Bone marrow (tissue), 2 donors: ENCODE measurements at places on chromosomes 12 and 14.

GRCh38 chr12:86660488-86661147, 404.4 kb upstream of the MGAT4C start:
- no peak for DNase-seq

DNA sequence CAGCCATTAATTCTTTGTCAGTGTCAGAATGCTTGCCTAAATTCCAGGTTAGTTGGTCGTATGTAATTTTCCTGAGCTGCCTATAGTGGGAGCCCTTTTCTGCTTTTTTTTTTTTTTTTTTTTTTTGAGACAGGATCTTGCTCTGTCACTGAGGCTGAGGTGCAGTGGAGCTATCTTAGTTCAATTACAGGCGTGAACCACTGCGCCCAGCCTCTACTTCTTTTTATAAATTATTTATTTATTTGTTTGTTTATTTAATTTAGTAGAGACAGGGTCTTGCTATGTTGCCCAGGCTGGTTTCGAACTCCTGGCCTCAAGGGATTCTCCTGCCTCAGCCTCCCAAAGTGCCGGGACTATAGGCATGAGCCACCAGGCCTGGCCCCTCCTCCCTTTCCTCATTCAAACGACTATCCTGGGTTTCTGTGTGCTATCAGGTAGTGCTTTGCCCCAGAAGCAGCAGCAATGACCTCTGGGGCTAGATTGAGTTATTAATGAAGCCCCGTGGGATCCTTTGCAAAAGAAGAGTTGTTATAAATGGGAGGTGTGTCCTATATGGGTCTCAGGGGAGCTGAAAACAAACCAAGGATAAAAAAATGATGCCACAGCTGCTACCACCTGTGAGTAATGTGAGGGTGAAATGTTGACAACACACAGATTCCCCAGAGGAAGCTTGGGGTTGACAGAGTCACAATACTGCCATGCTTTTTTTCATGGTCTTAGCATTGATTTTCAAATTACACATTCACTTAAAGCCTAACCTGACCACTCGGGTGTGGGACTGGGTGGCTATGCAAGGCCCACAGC, 34.6 kb upstream of the NFKBIA start:
- no peak for DNase-seq

DNA sequence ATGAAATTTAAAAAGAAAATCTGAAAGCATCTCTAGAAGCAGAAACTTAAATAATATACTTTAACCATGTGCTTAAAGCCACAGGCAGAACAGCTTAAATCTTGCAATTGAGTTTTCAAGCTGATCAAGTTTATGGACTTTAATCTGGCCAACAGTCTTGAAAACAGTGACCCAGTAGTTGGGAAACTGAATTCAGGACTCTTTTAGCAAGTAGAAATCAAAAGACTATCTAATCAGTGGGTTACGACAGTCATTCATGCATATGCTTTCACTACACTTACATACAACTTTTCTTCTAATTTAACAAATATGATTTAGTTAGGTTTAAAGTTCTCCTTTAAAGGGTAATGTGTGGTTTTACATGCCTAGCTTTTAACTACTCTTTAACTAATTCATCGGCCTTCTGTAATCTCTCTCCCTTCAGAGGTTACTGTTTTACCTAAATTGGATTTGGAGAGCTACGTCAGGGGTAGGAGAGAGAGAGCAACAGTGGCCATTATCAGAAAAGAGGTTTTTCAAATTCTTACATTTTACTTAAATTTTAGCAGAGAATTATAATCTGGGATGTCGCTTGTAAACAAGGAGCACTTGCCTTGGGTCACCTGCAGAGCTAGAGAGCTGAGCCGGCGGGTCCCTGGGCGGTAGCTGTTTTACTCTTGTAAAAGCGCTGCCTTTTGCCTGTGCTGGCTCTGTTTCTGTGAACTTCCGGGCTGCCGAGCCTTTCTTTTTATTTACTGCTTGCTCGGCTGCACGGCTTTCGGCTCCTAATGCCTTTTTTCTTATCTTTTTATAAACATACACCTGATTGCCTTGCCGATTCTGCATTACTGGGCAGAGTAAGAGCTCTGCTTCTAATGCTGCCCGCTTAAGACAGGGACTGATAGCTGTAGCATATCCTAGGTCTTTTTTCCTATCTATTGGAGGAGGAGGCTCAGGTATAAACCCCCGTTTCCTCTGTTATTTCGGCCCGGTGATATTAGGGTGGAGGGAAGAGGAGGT, 17.4 kb upstream of the LYZ start:
- DNase-seq = no peak

- DNase-seq = no peak
Measured at GRCh38 chr12:53927220-53928029, 11.2 kb upstream of the HOXC13 start.

GRCh38 chr12:20476551-20476950, 108.2 kb downstream of the PDE3A start:
- no peak for DNase-seq

GRCh38 chr12:106126441-106127337, 12.1 kb downstream of the NUAK1 start:
- DNase-seq = no peak

- DNase-seq = no peak
Measured at GRCh38 chr14:71416392-71416791, 509.1 kb downstream of the PCNX1 start.

DNA sequence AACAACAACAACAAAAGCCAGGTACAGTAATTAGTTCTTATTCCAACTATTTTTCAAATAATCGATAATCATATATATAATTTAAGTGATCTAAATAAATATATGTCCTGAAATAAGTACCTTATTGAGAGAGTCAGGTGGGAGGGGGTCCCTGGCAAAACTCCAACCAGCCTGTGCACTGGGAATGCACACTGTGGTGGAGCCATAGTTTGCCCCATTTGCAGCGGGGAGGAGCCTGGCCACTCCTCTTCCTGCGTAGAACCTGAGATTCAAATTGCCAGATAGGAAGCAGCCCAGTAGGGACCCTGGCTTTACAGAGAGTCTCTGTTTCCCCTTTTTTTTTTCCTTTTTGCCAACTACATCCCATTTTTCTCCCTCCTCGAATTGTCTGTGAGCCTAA, 26.4 kb downstream of the CPNE8 start:
- no peak for DNase-seq

DNA sequence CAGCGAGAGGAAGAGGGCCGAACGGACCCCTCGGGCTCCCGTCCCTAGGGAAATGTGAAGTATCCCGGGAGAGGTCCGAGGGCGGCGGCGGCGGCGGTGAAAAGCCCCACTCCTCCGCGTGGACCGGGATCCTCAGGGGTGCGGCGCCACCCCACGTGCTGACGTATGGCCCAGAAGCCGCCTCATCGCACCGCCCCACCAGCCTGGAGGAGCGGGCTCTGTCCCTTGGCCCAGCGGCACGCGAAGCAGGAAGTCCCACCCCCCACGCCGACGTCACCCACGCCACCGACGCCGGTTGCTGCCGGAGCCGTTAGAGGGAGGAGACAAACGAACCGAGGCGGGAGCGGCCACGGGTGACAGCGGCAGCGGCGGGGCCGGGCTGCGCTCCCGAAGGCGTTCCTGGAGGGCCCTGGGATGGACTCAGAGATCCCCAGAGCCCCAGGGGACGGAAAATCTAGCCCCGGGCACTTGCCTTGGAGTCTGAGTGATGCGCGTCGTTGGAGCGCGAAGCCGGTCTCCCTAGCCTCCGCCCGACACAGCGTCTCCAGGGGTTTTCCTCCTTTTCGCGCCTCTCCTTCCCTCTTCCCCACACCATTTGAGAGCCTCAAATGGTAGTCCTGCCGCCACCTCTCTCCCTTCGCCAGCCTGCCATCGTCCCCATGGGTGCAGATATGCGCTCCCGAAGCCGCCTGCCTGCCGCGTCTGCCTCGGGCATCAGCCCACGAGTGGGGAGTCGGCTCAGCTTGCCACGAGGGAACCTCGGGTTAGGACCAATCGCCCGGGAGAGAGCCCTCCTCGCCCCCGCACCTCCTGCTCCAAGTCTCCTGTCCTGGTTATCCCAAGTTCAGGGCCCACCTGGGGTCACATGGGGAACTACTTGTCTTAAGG, at the start of gene CEP83:
Gene CEP83, minus strand, starts transcription at position 140 of the 888 bp plus-strand sequence. CDS start 47,377 bp downstream, outside the sequence.
- peak; percentile 83 for DNase-seq

- no peak for DNase-seq
Measured at GRCh38 chr14:34214961-34215360, 247.1 kb downstream of the SPTSSA start.

DNA sequence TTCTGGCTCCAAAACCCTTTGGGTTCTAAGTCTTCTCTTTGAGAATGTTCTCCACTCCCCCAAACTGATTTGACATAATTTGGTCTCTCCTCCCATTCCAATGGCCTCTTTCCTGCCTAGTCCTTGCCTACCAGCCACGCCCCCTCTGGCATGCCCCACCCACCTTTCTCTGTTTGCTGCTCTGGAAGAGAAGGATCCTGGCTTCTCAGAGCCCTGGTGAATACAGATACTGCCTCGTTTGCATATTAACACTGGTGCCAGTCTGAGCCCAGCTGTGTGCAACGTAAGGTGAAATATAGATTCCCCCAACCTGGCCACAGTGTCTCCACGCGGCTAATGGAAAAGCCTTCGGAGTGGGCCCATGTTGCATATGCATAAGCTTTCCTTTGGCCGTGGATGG, 79.7 kb downstream of the PAPOLA start:
- no peak for DNase-seq

GRCh38 chr14:81535396-81536164, 1.9 kb upstream of the SEL1L start:
- DNase-seq = peak; percentile 9
